Renal cortex interstitium (tissue), 15 donors: ENCODE measurements at places on chromosomes 6 and 20. TPM values are rescaled to one million over a fixed set of nuclear protein-coding genes. Genes with fewer than 3 reads are reported as not detected.

DNA sequence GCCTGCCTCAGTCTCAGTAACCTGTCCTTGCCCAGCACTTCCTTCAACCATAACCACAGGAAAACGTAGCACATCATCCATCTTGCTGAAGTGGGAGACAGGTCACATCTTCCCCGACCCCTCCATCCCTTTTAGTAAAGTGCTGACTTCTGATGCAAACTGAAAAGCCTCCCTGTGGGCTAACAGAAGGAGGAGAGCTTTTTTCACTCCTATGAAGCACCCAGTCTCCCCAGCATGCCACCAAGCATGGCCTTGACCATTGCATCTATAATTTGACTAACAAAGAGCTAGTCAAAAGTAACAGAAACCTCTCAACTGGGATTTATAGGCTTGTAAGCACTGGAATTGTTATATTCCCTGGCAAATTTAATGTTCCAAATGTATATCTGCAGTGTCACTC, 288.9 kb upstream of the IRAK1BP1 start:
- DNase-seq = no peak

GRCh38 chr6:161189891-161190290, 84.0 kb downstream of the AGPAT4 start:
- no peak for DNase-seq

DNA sequence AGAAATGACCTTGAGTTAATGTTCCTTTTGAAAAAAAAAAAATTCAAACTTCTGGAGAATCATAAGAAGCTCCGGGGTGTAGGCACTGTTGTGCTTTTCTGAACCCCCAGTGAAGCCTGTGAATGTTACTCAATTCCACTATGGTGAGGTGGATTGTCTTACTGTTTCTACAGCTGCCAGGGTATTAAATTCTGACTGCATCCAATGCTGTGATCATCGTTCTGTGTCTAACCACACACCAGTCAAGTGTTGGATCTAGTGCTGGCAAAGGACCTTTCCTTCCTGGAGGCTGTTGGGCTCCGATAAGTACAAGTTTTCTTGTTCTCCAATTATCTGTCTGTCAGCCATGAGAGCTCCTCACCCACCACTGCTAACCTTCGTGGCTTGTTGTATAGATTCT, 162.0 kb upstream of the EPHA7 start:
- DNase-seq = no peak

DNA sequence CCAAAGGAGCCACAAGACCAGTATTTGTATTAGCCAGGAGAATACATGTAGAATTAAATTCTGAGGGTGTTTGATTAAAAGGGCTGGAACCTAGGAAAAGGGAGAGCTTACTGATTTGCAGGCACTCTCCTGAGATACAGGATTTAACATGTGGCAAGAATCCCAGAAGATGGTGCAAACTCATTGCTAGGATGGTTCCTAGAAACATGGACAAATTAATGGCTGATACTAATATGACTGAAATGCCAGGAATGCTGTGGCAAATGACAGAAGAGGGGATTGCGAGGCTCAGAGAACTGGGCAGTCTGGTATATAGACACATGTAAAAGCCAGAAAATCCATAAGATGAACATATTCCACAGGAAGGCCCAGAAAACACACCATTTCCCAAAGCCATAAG, 118.1 kb downstream of the RWDD2A start:
- DNase-seq = no peak

- DNase-seq = no peak
Observed at GRCh38 chr20:47213966-47214365, 142.5 kb downstream of the ZMYND8 start.

GRCh38 chr6:14639983-14640599, 522.5 kb downstream of the CD83 start:
- no peak for DNase-seq

The DEFB129 gene
- polyA plus RNA-seq = not detected

The MTFR2 gene
- polyA plus RNA-seq = 2.7 TPM

The OGFRL1 gene
- 23.6 TPM for polyA plus RNA-seq

The SLC4A11 gene
- 2.3 TPM for polyA plus RNA-seq

The DEFB124 gene
- not detected for polyA plus RNA-seq

The OR11A1 gene
- polyA plus RNA-seq = not detected

The ASIP gene
- polyA plus RNA-seq = 0.88 TPM
